ENCODE measurements at places on chromosomes 5 and 9.
A peak's percentile ranks its signal among the peaks of the same experiment; 100 is the strongest.

DNA sequence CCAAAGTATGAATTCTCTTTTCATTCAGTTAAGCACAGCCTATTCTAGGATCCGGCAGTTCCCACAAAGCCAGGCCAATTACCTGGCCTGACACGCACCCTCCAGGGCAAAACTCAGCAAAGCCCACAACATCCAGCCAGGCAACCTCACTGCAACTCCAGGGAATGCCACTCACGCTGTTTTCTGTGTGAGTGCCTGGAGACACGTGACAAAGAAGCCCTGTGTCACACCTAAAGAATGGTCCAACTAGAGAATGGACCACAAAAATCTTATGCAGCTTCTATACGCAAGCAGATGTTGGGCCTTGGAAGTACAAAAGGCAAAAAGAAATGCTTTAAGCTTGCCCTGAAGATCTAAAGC lies 20.2 kb downstream of the RETREG1 start:
- DNase-seq = peak; percentile 39

DNA sequence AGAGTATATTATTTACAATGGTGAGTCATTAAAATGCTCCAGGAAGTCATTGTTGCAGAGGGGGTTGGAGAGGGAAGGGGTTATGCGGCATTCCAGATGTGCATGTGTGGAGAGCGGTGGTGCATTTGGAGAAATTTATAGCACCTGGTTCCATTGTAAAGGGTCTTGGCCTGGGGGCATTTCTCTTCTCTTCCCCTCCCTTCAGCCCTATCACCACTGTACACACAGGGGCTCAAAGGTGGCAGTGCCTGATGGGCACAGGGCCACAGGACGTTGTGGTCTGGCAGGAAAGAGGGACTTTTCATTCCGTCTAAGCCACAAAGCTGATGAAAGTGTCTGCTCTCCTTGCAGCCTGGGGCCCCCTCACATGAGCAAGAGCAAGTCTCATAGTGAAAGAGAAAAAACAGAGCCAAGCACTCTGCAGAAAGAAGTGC lies 442.4 kb upstream of the ZNF462 start:
- peak; percentile 11 for DNase-seq

DNA sequence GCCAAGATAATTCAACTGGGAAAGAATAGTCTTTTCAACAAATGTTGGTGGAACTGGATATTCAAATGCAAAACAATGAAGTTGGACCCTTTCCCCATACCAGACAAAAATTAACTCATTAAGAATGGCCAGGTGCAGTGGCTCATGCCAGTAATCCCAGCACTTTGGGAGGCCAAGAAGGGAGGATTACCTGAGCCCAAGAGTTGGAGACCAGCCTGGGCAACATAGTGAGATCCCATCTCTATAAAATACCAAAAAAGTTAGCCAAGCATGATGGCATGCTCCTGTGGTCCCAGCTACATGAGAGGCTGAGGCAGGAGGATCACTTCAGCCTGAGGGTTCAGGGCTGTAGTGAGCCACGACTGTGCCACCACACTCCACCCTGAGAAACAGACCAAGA lies 24.2 kb downstream of the SERINC5 start:
- no peak for DNase-seq

- DNase-seq = no peak
Observed at GRCh38 chr5:83688281-83688680, 32.4 kb downstream of the HAPLN1 start.

DNA sequence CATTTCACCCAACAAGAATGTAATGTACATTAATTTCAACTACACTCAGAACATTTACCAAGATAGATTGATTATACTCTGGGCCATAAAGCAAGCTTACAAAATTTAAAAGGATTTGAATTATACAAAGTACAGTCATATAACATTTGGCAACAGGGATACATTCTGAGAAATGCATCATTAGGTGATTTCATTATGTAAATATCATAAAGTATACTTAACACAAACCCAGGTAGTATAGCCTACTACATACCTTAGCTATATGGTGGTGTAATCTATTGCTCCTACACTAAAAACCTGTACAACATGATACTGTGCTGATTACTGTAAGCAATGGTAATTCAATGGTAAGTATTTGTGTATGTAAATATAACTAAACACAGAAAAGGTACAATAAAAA lies 202.9 kb downstream of the MPDZ start:
- DNase-seq = no peak

DNA sequence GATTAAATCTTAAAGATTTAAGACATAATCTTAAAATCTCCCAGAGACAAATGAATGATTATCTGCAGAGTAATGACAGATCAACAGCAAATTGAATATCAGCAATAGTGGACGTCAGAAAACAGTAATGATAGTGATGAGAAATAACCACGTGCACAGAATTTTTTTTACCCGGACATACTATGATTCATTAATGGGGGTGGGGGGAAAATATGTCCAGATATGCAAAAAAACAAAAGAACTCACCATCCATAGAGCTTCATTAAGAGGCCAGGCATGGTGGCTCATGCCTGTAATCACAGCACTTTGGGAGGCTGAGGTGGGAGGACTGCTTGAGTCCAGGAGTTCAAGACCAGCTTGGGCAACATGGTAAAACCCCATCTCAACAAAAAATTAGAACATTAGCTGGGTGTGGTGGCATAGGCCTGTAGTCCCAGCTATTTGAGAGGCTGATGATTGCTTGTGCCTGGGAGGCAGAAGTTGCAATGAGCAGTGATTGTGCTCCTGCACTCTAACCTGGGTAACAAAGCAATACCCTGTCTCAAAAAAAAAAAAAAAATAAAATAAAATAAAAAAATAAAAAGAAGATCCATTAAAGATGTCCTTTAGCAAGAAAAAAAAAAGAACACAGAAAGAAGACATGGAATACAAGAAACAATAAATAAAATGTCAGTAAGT lies 30.9 kb upstream of the SHOC1 start:
- DNase-seq = no peak

GRCh38 chr9:122446819-122447484 lies 30.8 kb downstream of the OR1J1 start:
- no peak for DNase-seq

- DNase-seq = no peak
Observed at GRCh38 chr9:133914442-133915342, 77.4 kb downstream of the VAV2 start.

GRCh38 chr9:106872641-106873040 lies 9.7 kb downstream of the ZNF462 start:
- no peak for DNase-seq

DNA sequence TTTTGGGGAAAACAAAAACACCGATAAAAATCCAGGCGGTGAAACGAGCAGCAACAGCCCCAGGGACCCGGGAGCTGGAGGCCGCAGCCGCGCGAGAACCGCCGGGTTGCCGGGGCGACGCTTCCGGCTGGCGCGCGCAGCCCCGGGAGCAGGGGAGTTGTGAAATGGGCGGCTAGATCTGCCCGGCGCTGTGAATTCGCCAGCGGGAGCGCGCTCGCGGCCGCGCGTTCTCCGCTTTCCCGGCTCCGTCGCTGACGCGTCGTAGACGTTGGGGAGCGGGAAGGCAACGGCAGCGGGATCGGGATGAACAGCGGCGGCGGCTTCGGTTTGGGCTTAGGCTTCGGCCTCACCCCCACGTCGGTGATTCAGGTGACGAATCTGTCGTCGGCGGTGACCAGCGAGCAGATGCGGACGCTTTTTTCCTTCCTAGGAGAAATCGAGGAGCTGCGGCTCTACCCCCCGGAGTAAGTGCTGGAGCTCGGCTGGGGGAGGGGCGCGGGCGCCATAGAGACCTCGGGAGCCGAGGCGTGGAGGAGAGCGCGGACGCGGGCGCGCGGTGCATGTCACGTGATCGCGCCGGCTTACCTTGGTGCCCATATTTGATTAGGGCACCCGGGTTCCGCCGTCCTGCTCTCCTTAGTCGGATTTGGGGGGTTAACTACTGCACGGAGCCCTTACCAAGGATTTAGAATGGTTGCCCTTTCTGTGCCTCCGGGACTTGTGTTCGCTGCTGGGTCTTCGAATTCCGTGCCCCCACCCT lies at the start of gene SREK1:
Gene SREK1 (plus strand): TSS at position 227 of the 760 bp plus-strand sequence. CDS start 77 bp downstream, at position 304.
- peak; percentile 62 for DNase-seq

DNA sequence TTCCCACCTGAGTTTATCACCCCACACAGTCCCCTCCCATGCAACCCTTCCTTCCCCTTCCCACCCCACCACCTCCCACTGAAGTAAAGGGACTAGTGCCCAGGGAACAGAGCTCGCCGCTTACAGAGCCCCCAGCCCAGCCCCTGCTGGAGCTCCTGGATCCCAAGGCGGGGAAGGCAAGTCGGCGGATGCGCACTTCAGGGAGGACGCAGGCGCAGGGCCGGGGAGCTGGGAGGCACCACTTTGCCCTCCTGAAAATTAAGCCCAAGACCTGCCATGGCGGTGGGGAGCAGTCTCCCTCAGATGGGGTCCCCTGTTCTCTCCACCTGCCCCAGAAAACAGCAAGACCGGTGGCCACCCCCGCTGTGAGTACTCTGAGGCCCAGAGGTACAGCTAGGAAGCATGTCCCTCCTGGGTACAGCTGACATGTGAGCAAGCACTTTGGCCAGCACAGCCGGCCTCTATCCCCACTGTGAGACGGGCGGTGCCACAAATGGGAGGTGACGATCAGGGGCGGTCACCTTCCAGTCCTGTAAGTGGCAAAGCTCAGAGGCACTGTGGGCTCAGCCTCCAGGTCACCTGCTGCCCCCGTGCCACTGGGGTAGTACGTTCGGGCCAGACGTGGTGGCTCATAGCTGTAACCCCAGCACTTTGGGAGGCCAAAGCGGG lies 45.9 kb downstream of the COL23A1 start:
- no peak for DNase-seq

- DNase-seq = no peak
Observed at GRCh38 chr9:111730937-111731567, 63.7 kb downstream of the SHOC1 start.

- peak; percentile 53 for DNase-seq
Observed at GRCh38 chr9:124861342-124862229, at the start of the genes ARPC5L and RPL35. Gene ARPC5L, plus strand, starts transcription at chr9:124862130. Its CDS starts 7,161 bp downstream, at chr9:124869291. Gene RPL35, minus strand, starts transcription at chr9:124861957. Its CDS starts 45 bp downstream, at chr9:124861912.

- DNase-seq = no peak
Observed at GRCh38 chr9:128094950-128095544, 27.0 kb downstream of the SLC25A25 start.

DNA sequence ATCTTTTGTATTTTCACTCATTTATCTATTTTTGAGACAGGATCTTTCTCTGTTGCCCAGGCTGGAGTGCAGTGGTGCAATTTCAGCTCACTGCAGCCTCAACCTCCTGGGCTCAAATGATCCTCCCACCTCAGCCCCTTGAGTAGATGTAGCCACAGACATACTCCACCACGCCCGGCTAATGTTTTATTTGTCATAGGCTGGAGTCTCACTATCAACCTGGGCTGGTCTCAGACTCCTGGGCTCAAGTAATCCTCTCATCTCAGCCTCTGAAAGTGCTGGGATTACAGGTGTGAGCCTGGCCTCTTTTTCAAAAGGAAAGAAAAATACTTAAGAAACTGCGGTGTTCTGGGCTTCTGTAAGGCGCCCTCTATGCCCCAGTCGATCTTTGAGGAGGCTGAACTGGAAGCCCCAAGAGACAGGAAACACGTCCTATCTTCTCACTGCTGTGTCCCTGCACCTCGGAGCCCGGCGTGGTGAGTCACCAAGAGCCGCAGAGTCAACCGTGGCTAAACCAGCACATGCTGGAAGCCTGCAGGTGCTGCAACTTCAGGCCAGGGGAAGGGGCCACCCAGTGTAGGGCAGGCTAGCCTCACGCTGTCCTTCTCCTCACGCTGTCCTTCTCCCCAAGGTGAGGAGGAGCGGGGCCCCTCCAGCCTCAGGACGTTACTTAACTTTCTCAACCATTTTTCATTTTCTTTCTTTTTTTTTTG lies 15.2 kb upstream of the LHX3 start:
- no peak for DNase-seq

DNA sequence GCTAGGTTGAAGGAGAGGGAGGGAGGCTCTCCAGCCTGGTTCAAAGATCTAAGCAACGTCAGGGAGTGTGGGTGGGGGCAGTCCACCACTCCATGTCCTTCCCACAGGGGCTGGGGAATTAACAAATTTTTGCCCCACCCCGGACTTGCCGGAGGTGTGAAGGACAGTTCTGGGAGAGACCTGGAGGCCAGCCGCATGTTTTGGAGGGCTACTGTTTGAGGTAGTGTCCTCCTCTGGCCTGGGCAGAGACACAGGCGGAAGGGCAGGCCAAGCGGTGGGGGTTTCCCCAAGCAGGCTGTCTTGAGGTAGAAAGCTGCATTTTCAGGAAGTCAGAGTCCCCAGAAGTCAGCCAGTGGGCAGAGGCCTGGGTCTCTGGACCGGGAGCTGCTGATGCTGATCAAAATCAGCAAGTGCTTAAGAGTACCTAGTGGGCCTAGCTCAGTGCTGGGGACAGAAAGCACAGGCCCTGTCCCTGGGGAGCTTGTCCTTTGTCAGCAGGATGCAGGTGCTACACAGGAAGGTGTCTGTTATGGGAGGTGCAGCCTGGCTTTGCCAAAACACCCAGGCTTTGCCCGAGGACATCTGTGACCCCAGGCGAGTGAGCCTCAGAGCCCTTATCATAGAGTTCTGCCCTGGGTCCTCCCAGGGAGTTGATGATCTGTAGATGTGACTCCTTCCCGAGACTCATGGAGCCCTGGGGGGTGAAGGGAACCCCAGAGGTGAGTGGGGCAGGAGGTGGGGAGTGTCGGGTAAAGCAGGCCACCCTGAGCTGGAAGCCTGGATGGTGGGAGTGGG lies 18.5 kb downstream of the JADE2 start:
- no peak for DNase-seq

- DNase-seq = no peak
Observed at GRCh38 chr9:117768750-117769395, 64.7 kb downstream of the TLR4 start.

DNA sequence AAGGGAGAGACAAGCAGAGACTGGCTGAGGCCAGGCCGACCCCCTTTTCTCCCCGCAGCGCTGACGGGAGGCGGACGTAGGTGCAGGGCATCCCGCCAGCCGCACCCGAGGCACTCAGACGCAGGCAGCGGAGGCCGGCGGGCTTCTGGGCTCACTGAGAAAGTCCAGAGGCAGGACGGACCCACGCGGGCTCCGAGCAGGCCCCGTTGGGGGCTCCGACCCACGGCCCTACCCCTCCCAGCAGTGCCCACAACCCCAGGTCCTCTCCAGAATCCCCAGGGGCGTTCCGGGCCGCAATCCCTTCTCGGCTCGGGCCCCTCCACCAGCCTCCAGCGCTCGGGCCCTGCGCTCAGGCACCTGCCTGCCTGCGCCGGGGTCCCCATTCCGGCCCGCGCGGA lies 543 bp downstream of the MTMR12 start:
- DNase-seq = no peak

DNA sequence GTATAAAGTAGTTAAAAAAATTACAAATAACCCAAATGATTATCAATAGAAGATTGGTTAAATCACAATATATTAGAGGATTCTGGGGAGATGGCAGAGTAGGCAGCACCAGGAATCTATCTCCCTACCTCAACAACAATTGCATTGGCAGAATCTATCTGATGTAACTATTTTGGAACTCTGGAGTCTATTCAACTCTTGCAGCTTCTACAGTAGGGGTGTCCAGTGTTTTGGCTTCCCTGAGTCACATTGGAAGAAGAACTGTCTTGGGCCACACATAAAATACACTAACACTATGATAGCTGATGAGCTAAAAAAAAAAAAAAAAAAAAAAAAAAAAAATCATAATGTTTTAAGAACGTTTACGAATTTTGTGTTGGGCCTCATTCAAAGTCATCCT lies 29.2 kb upstream of the ECM2 start:
- DNase-seq = peak; percentile 45
